ENCODE measurements at places on chromosomes 4 and X.

DNA sequence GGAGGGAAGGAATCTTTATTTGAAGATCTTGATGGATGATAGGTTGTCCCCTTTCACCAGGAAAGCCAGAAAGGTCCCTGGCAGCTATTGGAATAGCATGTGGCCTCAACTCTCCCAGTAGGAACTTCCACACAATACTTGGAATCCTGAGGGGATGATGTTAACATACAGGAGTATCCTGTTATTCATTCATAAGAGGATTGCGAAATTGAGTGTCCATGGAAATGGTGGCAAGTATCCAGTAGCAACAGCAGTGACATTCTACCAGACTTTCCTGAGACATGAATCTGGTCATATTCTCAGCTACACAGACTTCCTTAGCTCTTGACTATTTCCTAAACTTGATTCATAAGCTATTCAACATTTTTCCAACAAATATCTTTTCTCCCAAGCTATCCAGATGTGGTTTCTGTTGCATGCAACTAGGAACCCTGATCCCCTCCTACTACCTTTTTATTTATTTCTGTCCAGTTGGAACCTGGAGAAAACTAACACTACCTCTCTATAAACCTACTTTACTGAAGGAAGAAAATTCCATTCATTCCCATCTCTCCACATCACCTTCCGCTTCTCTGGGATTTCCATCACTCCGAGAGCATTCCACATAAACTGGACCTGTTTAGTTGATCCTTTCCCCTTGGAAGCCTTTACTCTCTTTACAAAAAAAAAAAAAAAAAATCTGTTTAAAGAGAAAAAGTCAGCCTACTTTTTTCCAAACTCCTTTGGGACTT, 101.8 kb downstream of the ANXA5 start:
- peak; percentile 60 for DNase-seq

- DNase-seq, result peak; percentile 95
These were observed 1427.2 kb downstream of the STIM2 start for GRCh38 chr4:28287831-28288233.

- no peak for DNase-seq
These were observed 15.0 kb downstream of the G6PD start for GRCh38 chrX:154531626-154532025.

GRCh38 chr4:54367059-54367458, 138.0 kb downstream of the PDGFRA start:
- DNase-seq, result no peak

DNA sequence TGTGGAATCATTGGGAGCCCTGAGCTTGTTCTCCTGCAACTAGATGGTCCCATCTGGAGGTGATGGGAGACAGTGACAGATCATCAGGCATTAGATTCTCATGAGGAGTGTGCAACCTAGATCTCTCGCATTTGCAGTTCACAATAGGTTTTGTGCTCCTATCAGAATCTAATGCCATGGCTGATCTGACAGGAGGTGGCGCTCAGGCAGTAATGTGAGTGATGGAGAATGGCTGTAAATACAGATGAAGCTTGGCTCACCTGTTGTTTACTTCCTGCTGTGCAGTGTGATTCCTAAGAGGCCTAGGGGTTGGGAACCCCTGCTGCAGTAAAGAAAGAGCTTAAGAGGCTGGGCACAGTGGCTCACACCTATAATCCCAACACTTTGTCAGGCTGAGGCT, 42.2 kb upstream of the PUDP start:
- DNase-seq, result no peak

Data from skeletal muscle cell (primary cell).